ENCODE measurements at places on chromosomes 5 and 9.

- no peak for DNase-seq
Measured at GRCh38 chr9:135000647-135001245, 83.0 kb upstream of the FCN1 start.

- DNase-seq = no peak
Measured at GRCh38 chr9:134916161-134916665, 1.5 kb downstream of the FCN1 start.

DNA sequence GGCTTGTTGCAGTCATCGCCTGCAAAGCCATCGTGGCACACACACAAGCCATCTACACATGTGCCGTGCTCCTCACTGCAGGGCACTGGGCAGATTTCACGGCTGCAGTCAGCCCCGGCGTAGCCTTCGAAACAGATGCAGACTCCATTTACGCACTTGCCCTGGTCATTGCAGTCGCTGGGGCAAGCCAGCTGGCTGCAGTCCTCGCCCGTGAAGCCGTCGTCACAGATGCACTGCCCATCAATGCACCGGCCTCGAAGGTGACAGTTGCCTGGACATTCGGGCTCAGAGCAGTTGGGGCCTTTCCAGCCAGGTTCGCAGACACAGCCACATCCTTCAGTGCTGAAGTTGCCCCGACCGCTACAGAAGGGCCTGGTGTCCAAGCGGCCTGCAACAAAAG is 31.1 kb downstream of the TNC start:
- no peak for DNase-seq

DNA sequence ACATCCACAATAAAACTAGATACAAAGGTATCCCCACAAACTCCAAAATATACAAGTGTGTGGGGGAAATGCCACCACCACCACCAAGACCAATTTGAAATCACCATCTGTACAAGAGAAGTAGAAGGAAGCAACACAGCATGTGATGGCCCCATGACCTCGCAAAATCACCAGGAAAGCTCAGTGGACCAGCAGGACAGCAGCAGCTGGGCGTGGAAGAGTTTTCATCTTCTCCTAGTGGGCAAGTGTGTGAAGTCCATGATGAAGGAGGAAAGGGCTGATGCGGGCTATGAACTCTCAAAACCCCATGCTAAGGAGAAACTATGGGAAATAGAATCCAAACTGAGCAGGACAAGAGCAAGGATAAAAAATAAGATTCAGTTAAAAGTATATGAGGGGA is 58.1 kb downstream of the GOLPH3 start:
- no peak for DNase-seq

DNA sequence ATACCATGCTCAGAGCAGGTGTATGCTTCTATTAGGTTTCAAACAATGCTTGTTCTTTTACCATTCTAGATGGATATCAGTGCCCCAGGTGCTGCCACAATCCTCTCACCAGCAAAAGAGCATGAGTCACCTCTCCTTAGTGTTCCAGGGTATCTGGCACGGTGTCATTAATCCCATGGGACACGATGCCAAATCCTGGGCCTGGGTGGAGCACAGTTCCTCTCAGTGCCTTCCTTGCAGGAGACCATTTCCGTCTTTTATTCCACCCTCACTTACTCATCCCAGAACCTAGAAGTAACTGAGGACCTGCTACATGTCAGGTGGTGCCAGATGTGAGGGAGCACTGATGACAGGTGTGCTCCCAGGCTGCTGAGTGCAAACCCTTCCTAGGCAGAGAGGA is 1.3 kb upstream of the OR13J1 start:
- DNase-seq = no peak

GRCh38 chr9:119177196-119177595 is 192.0 kb downstream of the BRINP1 start:
- DNase-seq = no peak

GRCh38 chr9:97109194-97109811 is 70.4 kb upstream of the CTSV start:
- DNase-seq = peak; percentile 30

DNA sequence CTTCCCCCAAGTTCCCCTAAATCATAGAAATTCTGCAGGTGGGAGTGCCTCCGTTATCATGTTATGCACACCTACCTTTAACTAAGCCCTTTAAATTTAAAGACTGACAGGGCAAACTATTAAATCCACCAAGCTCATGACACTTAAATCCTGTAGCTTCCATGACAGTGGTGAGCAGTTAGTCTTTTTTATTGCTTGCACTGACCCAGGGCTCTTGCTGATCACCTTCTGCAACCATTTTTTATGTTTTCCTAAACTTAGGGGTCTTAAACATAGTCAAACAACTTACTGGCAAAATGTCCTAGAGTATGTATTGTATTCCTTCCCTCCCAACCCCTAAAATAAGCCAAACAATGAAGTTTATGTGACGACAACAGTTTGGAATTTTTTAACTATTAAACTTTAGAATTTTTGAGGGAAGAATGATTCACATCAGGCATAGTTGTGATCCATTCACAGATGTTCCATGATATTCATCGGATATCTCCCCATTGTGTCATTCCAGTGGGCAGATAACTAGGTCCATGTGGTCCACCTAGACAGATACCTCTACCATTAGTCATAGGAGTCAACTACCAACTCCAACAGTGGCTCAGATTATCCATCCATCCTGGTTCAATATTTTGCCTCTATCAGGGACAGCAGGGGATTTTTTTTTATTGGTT is 283.1 kb downstream of the ADAMTS6 start:
- no peak for DNase-seq

- DNase-seq = no peak
Measured at GRCh38 chr5:61505281-61505680, 173.2 kb downstream of the ZSWIM6 start.

- DNase-seq = no peak
Measured at GRCh38 chr5:25458628-25459027, 813.9 kb upstream of the CDH10 start.

DNA sequence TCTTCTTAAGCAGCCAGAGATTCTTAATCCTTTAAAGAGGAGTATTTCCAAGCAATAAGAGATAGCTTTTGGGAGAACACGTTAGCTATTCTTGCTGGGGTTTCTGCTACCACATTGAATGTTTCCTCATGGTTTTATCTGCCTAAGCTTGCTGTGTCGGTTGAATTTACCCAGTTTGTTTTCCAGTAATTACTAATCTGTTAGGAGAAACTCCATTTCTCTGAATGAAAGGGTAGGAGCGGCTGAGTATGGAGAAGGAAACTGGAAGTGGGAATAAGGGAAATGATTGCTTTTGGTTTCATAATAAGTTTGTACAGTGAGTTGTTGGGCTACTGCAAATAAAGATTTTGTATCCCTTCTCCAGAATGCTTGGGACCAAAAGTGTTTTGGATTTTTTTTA is 1.2 kb downstream of the JAK2 start:
- no peak for DNase-seq

DNA sequence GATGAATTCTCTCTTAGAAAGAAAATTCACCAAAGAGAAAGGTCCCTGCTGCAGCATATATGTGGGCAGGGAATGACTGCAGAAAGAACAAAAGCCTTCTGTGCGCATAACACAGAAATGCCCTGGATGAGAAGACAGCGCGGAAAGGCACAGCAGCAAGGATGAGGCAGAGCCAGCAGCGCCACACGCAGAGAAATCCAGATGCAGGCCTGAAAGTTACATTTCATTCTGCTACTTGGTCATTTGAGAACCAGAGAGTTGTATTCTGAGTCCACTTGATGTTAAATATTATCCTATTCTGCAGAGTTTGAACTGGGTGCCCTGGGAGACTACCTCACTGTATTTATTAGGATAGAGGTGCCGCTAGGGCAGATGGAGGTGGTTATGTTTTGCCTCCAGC is 68.5 kb downstream of the GLDC start:
- no peak for DNase-seq

DNA sequence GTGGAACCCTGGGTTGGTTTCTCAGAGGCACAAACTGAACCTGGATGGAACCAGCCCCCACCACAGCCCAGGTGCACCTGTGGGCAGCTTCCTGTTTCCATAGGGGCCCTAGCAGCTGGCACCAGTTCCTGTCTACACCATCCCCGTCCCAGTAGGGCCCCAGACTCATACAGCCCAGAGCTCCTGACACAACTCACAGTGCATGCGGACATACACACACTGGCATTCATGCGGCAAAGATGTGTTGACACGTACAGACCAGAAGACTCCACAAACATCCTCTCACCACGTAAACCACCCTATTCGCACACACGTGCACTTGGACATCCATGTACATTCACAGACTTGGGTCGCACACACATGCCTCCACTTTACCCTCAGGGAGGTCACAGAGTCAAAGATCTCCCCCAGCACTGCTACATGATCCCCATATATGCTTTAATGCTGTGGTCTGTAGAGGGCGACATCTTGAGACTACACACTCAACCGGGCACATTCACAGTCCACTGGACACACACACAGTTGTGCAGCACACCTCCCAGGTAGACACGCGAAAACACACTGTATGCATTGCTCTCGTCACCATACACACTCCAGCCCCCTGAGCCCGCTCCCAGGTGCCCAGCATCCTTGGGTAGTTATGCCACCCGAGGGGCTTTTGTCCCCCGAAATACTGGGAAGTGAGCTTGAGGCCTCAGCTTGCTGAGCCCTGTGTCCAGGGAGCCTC is 22.4 kb downstream of the CXXC5 start:
- DNase-seq = no peak

DNA sequence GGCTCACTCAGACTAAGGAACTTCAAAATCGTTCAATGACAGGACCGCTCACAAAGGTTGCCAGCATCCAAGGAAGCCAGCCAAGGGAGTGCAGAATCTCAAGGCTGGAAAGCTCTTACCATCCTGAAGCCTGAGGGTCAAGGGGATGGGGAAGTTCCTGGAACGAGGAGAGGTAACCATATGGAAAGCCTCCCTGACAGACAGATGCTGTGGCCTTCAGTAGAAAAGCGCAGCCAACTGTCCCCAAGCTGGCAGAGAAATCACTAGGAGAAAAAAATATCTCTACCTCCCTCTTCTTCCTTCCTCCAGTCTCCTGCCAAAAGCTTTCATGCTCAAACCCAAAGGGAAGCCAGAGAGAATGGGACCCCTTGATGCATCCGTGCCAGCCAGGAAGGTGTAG is 90.5 kb upstream of the RANBP3L start:
- no peak for DNase-seq

DNA sequence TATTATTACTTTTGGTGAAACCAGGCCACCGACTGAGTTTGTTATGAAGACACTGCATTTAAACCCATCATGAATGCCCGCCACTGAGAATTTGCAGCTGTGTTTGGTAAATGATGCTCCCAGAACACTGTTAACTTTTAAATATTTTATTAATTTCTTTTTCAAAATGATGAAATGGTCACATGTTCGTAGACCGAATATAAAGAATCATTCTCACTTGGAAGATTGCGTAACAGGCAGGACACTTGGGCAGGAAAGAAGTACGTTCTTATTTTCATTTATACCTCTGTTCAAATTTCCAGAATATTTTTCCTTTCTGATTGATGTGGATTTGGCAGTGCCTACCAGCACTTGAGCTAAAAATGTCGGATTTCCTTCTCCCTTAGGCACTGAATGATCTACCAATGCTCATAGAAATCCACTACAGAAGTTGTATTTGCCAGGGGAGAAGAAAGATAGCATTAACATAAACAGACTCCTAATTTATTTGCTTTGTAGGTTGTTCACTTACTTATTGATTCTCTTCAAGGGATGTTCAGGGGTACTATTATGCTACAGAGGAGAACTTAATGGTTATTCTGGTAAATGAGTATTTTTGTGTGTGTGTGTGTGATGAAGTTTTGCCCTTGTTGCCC is 13.8 kb downstream of the CYFIP2 start:
- DNase-seq = no peak

DNA sequence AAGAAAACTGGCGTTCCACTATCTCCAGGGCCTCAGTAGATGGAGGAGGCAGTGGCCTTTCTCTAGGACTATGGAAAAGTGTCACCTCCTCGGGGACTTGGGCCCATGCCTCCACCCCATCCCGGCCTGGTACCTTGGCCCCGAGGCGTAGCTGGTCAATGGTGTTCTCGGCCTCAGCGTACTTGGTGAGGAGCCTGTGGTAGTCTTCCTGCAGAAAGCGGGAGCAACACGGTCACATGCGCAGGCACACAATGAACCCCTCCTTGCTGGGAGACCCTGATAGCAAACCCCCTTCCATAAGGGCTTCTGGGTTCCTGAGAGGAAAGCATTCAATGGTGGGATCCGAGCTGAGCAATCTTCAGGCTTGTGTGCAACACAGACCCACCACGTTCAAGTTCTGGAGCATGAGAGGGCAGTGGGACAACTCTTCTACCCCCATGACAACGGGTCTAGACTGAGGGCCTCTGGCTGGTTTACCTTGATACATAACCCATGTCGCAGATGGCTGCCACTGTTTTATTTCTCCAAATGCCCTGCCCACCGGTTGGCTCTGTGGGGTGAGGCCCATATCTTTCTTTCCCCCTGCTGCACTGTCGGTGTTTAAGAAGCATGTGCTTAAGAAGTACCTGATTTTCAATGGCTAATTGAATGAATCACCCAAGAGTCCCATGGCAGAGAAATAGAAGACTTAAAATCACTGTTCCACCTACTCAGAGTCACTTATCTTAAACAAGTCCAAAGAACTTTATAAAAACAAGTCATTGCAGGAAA is 13.6 kb downstream of the AKNA start:
- DNase-seq = no peak

GRCh38 chr9:77879437-77879943 is 152.1 kb downstream of the GNAQ start:
- DNase-seq = no peak

DNA sequence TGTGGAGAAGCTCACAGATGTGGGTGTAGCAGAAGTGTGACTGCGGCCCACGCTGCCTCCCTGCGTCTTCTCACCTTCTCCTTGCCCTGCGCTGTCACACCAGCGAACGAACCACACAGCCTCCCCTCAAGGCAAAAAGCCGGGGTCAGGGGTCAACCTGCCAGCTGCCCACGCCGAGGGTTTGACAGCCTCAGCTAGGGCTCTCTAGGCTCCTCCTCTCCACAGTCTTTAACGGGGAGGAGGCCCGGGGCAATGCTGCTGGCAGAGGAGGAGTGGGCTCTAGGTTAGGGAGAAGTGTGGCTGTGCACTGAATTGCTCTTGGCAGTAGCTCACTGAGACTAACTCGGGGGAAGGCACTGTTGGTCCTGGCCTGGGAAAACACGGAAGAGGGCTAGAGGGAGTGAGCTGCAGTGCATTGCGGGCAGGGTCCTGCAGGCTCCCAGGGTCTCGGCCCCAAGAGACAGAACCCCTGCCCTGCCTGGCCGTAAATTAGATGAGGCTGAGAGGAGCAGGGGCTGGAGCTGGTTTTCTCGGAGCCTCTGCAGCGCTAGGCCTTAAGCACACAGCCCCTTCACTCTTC is 4.2 kb upstream of the TRIM52 start:
- no peak for DNase-seq

GRCh38 chr5:89371646-89372045 is 488.7 kb upstream of the MEF2C start:
- no peak for DNase-seq

DNA sequence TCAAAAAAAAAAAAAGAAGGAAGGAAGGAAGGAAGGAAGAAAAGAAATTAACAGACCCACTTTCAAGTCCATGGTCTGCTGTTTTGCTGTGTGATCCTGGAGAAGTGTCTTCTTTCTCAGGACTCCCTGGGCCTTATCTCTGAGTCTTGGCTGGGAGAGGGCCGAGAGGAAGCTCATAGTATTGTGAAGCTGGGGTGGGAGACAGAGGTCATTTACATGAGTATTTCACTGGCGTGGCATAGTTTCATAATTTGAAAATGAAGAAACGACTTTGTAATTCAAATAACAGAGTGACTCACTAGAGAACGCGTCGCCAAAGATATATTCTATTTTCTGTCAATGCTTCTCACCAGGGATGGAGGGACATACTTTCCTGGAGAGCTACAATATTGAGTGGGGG is 2.4 kb upstream of the C9orf50 start:
- DNase-seq = no peak

GRCh38 chr5:68565427-68565826 is 349.9 kb downstream of the PIK3R1 start:
- DNase-seq = no peak

GRCh38 chr5:115337882-115338281 is 41.4 kb upstream of the CCDC112 start:
- no peak for DNase-seq
